NCI-H345 (cell line): ENCODE measurements at places on chromosomes 12 and 14.

- DNase-seq, result no peak
These were observed 23.6 kb upstream of the TMEM132D start for GRCh38 chr12:129927316-129927900.

DNA sequence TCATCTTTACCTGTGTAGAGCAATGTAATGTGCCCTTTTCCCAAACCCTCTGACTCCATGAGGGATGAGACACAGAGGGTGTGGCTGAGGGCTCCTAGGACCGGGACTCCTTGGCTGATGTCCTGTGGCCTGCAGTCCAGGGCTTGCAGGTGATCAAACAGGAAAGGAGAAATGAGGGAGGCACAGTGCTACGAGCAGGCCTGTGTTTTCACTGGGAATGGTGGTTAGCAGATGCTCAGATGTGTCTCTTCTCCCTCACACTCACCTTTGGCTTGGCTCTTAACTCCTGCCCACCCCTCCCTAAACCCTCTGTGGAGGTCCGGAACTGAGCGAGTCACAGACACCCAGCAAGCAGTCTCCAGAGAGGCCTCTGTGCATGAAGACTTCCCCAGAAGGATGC, 254.4 kb downstream of the DAD1 start:
- DNase-seq, result no peak

DNA sequence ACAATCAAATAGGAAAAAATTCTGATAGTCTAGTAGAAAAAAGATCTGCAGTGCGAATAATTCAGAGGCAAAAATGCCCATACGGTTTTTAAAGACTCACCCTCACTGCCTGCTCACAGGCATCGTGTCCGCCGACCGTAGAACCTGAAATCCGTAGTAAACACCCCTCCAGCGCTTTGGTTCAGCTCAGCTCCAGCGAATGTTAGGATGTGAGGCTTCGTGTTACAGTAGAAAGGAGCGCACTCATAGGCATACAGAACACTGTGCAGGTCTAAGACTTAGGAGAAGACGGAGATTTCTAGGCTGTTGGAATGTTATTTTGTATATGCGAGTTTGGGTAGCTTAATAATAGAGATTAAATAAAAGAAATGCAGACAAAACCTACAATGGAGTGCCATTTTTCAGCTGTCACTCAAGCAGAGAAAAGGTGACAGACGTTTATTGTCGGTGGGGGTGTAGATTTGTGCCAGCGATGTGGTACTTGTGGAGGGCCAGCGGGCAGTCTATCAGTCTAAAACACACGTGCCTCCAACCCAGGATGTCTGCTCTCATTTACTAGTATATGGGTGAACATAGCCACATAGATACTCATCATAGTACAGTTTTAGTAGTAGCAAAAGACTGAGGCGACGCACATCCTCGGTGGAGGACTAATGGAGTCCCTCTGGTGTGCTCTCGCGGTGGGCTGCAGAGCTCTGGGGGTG, 25.7 kb downstream of the SFSWAP start:
- no peak for DNase-seq

DNA sequence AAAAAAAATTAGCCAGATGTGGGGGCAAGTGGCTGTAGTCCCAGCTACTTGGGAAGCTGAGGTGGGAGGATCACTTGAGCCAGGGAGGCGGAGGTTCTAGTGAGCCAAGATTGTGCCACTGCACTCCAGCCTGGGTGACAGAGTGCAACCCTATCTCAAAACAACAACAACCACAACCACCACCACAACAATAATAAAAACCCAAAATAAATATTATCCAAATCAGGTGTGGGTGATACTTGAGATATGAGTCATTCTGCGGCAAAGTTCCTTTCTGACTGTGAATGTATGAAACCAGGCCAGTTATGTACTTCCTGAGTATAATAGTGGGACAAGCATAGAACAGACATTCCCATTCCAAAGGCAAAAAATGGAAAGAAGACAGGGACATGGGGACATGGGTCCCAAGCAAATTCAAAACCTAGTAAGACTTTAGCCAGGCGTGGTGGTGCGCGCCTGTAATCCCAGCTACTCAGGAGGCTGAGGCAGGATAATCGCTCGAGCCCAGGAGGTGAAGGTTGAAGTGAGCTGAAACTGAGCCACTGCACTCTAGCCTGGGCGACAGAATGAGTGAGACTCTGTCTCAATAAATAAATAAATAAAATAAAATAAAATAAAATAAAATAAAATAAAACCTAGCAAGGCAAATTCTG, 9.7 kb upstream of the ERC1 start:
- no peak for DNase-seq

- DNase-seq, result no peak
These were observed 11.3 kb downstream of the TSFM start for GRCh38 chr12:57793920-57794319.

DNA sequence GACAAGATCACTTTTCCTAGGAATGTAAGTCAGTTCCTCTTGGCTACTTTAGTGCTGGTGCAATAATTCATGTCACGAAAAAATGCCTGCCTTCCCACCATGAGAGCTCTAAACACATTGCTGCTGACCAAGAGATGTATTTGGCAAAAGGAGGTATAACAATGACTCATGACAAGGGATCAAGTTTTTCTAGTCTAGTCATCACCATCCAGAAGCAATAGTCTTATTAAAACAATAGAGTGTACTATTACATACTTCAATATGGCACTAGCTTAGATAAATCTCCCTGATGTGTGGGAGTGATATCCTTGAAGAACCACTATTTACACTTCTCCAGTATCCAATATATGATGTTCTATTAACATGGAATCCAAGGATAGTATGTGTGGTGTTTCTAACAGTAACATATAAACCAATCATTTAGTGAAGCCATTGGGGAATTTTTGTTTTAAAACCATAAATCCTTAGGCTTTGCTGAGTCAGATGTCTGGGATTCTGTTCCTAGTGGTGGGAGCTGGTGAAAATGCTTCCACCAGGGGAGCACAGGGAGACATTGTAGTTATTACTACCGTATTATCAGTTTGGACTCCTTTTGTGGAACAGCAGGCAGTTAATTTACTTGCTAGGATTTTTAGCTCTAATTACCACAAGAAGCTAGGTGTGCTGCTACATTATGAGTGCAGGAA, 1387.5 kb downstream of the LRFN5 start:
- DNase-seq, result no peak

DNA sequence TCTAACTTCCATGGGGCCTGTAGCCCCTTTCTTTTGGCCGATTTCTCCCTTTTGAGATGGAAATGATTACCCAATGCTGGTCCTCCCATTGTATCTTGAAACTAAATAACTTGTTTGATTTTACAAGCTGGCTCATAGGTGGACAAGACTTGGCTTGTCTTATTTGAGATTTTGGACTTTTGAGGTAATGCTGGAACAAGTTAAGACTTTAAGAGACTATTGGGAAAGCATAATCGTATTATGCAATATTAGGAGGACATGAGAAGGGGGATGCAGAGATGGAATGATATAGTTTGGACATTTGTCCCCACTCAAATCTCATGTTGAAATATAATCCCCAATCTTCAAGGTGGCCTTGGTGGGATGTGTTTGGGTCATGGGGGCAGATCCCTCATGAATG, 49.2 kb upstream of the LYZ start:
- DNase-seq, result no peak

- DNase-seq, result no peak
These were observed 138.1 kb upstream of the BMP4 start for GRCh38 chr14:54094765-54095164.

GRCh38 chr14:61544448-61545330, 150.6 kb upstream of the HIF1A start:
- no peak for DNase-seq

DNA sequence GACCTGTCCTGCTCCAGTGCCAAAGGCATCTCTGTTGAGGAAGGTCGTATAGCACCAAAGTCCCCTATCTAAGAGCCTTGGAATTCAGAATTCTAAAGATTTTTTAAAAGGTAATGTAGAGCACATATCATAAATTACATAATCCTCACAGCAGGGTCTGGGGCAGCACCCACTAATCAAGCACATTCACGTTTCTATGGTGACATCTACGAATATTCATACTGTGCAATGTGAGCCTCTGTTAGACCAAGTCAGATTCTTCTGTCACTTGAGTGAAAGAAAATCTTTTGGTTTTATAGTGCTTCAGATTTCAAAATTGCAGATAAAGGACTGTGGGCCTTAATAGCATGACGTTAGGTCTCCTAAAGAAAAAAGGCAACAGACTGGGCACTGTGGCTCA, 13.1 kb upstream of the TMEM229B start:
- DNase-seq, result no peak
